Stimulated activated CD8-positive, alpha-beta memory T cell treated with anti-CD3 and anti-CD28 coated beads, Interleukin-7, amount 100 ng/mL, for 1 hour (primary cell): ENCODE measurements at places on chromosomes 2 and 18.

GRCh38 chr2:241636182-241637017 is 558 bp downstream of the THAP4 start:
- DNase-seq: no peak

- DNase-seq: no peak
Observed at GRCh38 chr18:50231621-50232020, 34.7 kb downstream of the CFAP53 start.

DNA sequence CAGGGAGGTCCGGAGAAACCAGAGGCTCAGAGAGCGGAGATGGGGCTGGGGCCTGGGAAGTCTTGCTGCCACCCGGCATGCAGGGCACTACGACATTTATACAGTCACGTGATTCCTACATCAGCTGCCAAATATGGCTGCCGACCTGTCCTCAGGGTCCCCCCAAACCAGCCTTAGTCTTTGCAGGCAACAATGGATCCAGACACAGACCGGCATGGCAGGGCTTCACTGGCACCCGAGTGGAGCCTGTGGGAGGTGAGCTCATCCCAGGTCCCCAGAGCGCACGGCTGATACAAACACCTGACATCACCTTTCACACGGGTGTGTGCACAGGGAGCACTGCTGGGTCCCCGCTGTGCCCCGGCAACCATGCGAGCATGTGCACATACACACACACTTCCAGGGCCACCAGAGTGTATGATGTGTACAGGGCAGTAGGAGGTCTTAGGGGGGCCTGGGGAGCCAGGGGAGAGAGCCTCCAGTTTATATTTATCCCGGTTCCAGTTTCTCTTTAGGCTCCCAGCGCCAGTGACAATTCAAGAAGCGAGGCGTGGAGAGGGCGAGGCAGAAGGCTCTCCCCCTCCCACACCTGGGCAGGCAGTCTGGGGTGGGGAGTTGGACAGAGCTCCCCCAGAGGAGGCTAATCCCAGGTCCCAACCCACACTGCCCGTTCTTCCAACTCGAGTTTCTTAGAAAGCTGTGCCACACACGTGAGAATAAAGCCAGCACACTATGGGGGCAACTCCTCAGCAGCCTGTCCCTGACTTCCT is 2.7 kb downstream of the SEMA4C start:
- no peak for DNase-seq

DNA sequence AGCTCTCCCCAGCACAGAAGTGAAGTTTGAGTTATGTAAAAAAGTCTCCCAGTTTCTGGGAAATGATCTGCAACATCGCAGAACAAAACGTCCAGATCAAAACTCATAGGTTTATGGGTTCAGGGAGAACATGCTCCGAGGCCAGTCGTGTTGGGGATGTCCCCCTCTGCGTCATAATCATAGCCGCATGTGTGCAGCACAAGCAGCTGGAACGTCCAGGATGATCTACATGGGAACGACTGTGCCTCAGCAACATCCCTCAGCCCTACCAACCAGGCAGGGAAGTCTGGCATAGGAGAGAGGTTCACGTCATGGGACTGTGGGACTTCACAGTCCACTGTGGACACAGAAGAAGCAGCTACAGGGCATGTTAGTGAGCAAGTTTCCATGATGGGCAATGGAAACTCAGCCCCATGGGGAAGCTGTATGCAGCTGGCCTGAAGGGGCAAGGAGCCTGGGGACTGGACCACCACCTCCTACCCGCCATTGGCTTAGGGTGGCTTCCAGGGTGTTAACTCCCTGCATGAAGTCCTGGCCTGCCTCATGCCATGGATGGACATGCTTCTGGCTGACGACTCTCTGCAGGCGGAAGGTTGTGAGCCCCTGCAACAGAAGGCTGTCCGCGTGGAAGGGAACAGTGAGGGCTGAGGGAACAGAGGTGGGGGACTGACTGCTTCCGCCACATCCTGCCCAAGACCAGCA is 96.9 kb downstream of the COPS8 start:
- no peak for DNase-seq

- no peak for DNase-seq
Observed at GRCh38 chr2:224946895-224947294, 95.4 kb downstream of the DOCK10 start.

DNA sequence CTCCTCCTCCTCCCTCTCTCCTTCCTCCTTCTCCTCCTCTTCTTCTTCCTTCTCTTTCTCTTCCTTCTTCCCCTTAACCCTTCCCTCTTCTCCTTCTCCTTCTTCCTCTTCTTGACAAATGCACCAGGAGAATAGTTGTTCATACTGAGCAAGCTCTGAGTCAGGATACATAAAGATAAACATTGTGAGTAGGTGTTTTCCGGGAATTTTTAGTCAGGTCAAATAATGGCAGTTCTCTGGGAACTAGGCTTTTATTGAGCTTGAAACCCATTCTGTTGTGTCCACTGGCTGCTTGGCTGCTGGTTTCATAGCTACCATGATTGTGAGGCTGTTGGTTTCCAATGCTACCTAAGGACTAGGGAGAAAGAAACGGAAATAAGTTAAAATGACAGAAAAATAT is 1144.7 kb upstream of the DDX18 start:
- DNase-seq: no peak

DNA sequence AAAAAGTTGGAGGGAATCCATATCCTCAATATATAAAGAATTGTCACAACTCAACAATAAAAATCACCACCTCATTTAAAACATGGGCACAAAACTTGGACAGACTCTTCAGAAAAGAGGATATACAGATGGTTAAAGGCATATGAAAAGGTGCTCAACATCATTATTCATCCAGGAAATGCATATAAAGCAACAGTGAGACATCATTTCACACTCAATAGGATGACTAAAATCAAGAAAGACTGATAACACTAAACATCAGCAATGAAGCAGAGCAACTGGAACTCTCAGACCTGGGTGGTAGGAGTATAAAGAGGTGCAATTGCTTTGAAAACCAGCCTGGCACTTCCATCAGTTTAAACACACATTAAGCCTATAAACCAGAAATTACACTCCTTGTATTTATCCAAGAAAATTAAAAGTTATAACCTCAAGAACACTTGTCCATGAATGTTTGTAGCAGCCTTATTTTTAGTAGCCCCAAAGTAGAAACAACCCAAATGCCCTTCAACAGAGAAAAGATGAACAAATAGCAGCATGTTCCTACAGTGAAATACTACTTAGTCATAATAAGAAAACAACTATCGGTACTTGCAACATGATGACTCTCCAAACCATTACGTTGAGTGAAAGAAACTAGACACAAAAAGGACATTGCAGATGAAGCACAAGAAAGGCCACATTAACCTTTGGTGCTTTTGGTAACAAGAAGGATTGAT is 79.1 kb upstream of the TANC1 start:
- no peak for DNase-seq

DNA sequence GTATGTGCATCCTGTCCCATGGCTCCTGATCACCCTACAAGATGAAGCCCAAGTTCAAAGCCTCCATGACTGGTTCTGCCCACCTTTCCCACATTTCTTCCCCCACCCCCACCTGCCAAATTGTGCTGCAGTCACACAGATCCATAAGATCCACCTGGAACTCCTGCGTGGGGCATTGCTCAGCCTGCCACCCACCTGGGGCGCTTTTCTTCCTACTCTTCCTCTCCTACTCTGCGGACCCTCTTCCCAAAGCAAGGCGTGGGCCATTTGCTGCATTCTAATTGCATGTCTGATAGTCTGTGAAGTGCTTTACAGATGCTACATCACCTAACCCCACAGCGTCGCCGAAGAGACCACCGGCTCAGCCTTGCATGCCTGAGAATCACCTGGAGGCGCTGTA is 402.4 kb upstream of the ID2 start:
- no peak for DNase-seq

GRCh38 chr2:134408791-134409190 is 154.9 kb downstream of the MGAT5 start:
- no peak for DNase-seq

DNA sequence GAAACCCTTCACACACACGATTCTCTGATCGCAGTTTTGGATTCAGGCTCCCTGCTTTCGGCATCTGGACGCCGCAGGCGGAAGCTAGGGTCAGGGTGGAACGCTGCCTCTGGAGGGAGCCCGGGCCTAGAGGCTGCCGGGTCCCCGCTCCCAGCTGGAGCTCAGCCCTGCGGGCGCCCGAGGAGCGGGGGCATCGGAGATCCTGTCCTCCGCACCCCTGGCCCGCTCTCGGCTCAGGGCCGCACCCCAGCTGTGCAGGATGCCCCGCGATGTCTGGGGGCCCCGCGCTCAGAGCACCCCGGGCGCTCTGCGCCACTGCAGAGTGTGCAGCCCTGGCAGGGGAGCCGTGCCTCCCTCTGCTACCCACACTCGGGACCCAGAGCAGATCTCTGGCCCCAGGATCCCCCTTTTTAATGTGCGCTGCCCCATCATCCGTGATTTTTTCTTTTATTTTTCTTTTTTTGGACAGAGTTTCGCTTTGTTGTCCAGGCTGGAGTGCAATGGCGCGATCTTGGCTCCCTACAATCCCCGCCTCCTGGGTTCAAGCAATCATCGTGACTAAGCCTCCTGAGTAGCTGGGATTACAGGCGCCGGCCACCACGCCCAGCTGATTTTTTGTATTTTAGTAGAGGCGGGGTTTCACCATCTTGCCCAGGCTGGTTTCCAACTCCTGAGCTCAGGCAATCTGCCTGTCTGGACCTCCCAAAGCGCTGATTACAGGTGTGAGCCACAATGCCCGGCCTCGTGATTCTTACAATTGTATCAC is 54.8 kb upstream of the TUBA3E start:
- no peak for DNase-seq

DNA sequence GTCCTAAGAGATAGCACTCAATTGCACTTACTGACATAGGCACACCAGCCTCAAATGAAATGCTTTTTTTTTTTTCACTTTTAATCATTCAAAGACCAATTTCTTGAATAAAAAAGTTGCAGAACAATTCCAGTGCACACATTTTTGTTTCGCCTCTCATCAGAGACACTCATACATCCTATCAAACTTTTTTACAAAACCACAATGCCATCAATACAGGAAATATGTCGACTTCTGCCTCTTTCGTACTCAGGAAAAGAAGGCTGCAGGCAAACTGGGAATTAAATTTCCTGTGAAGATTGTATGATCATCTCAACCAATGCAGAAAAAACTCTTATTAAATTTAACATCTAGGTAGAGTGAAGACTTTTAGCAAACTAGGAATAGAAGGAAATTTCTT is 112.4 kb downstream of the DNER start:
- DNase-seq: no peak

GRCh38 chr2:65355186-65355831 is 77.1 kb downstream of the SPRED2 start:
- no peak for DNase-seq
